ENCODE measurements at places on chromosomes 7 and 10. TPM values are rescaled to one million over a fixed set of nuclear protein-coding genes. Genes with fewer than 3 reads are reported as not detected.

DNA sequence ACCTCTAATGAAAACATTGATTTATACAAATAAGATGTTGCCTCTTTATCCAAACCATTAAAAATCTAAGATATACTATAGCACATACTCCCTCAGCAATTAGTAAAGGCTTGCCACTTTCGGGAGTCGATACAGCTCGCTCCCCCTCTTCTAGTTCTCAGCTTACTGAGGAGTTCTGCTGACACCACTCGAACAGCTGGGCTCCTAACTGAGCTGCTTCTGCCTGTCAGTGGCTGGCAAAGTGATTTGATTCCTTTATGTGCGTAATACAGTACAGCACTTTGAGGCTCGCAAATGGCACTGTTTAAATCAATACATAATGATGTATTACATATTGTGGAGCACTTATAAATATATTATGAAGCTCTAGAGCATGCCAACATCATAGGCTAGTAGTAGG, 241.8 kb downstream of the CREB5 start:
- H3K27me3 ChIP-seq = no peaks in the 10 kb centered on the region
- H3K36me3 ChIP-seq = no peaks in the 10 kb centered on the region
- no peak overlapping the region for H3K4me3 ChIP-seq

DNA sequence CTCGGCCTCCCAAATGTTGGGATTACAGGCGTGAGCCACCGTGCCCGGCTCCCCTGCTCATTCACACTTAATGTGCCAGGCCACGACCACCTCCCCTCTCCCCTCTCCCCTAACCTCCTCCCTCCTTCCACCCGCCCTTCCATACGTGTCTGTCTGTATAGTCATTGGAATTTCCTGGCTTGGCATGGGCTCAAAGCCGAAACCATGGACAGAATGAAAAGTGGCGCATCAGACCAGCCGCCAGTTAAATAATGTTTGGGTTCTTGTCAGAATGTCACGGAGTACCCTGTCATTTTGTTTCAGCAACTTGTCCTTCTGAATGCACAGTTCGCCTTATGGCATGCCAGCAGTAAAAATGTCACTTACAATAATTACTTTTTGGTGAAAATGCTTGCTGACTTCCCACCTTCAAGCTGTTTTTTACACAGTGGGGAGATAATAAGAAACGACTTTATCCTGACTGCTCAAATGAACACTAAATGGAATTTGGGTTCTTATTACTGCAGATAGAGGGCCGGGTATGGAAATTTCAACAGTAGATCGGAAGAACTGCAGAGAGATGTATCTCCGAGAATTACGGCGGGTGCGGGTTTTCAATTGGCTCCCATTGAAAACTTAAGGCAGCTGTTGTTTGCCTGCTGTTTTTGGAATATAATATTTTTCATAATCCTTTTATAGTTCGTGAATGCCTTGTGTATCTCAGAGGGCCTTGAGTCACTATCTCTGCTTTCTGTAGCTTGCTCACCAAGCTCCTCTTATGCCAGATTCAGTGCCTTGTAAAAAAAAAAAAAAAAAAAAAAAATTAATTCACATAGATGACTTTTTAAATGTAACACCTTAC, 65.5 kb upstream of the SH2B2 start:
- peak; percentile 72 for DNase-seq
- peak overlapping the region; percentile 80 for H3K27ac ChIP-seq
- no peaks in the 10 kb centered on the region for H3K27me3 ChIP-seq
- H3K36me3 ChIP-seq = peaks cover 6% of the 10 kb centered on the region
- H3K4me3 ChIP-seq = no peak overlapping the region
- peaks cover 35% of the 10 kb centered on the region for H3K4me1 ChIP-seq

GRCh38 chr7:4134204-4134603, 547.9 kb upstream of the FOXK1 start:
- no peak overlapping the region for H3K27ac ChIP-seq
- H3K4me3 ChIP-seq = no peak overlapping the region
- DNase-seq = peak; percentile 61
- no peaks in the 10 kb centered on the region for H3K4me1 ChIP-seq
- peaks cover 2% of the 10 kb centered on the region for H3K36me3 ChIP-seq
- no peaks in the 10 kb centered on the region for H3K27me3 ChIP-seq

DNA sequence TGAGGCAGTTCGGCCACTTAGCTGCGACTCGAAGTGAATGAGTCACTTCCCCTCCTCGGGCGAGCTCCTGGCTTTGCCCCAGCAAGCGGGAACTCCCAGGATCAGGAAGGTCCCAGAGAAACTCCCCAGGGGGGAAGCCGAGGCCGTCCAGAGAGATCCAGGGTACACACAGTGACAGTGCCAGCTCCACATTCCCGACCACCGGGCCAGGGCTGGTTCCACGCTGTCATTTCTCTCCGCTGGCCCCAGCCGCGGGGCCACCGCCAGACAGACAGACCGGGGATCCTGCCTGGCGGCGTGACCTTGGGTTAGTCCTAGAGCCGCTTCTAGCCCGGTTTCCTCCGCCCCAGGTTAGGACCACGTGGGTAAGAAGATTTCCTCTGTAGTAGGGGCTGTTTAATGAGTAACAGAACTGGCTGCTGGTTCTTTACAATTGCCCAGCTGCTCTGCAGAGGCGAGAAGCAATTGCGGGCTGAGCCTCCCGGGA, 463 bp upstream of the UPP1 start:
- DNase-seq = no peak
- H3K36me3 ChIP-seq = peaks cover 7% of the 10 kb centered on the region
- H3K27me3 ChIP-seq = no peaks in the 10 kb centered on the region
- peak overlapping the region; percentile 98 for H3K27ac ChIP-seq
- H3K4me1 ChIP-seq = peaks cover 84% of the 10 kb centered on the region

DNA sequence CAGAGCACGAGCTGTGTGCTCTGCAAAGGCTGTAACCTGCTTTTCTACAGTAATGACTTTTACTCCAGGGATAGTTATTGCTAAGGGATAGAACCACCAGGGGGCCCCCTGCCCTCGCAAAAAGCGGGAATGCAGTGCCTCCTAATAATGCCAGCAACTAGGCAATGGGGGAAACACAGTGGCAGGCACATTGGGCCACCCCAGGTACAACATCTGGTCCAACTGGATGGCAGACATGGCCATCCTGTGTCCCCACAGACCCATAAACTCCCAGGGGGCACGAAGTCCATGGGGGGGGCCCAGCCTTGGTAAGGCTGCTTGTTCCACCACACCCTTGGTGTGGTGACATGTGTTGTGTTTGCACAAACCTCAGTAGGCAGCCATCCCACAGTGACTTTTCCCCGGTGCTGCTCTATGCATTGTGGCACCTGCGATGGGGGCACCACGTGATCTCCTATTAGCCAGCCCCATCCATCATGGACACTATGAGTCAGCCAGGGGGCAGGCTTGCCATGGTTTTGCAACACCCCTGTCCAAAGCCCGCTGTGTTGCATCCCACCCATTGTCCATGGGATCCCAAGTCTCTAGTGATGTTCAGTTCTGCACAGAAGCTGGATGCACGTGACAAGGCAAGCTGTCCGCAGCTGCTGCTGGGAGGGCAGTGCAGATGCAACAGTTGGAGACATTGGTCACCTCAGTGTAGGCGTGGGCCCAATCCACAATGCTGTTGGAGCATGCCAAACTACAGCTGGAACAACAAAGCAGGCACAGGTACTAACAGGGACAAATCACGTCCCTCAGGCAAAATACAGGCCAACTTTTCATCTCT, 84.0 kb downstream of the ANLN start:
- H3K27ac ChIP-seq = no peak overlapping the region
- no peak overlapping the region for H3K4me3 ChIP-seq
- H3K4me1 ChIP-seq = peaks cover 24% of the 10 kb centered on the region
- no peaks in the 10 kb centered on the region for H3K36me3 ChIP-seq

DNA sequence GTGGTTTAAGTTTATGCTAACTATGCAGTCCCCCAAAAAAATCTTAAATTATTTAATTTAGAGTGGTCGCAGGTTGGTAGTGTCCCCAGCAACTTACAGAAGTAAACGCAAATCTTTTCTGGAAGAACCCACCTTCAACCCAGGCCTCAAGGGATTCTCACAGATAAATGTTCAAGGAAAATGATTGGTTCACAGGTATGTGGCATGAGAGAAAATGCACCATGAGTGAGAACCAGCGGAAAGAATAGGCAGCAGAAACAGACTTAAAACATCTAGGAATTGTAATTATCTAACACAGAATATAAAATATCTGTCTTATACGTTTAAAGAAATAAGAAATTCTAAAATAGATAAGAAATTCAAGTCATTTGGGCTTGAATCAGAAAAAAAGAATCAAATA, 2.7 kb upstream of the CPA5 start:
- H3K4me1 ChIP-seq = peaks cover 6% of the 10 kb centered on the region
- H3K27ac ChIP-seq = no peak overlapping the region
- H3K36me3 ChIP-seq = no peaks in the 10 kb centered on the region
- no peak overlapping the region for H3K4me3 ChIP-seq
- DNase-seq = no peak

DNA sequence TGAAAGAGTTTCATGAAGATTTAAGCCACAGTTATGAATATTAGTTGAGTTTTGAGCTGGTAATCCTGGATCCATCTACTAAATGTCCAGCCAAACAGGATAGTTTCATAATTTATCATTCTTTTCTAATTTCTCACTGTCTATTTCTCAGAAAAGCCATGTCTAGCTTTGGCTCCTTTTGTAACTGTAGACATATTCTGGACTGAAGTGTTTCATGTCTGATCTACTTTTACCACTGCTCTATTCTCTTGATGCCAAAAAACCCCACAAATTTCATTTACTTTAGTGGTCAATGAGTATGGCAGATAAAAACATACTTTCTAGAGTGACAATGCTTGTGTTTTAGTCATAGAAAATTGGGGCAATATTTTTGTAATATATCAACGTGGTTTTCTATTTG, 61.2 kb downstream of the ICA1 start:
- no peaks in the 10 kb centered on the region for H3K27me3 ChIP-seq

DNA sequence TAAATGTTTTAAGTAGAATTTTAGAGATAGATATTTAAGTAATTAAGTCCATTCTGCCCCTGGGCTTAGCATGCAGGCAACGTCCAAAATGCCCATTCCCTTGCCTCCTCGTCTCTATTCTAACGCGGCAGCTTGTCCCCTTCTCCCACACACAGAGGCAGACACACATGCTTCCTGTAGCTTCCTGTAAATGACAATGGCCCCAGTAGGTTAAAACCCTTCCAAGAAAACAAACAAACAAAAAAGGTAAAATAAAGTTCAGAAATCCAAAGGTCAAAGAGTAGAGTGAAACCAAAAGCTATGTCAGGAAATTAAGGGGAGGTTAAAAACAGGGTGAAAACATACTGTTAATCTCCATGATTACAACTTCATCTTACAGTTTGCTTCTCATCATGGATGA, 857.6 kb downstream of the GATA3 start:
- no peaks in the 10 kb centered on the region for H3K4me1 ChIP-seq
- H3K27ac ChIP-seq = no peak overlapping the region
- no peak for DNase-seq
- peaks cover 2% of the 10 kb centered on the region for H3K27me3 ChIP-seq
- no peaks in the 10 kb centered on the region for H3K36me3 ChIP-seq

GRCh38 chr7:129605960-129606614, 5.4 kb upstream of the NRF1 start:
- peaks cover 14% of the 10 kb centered on the region for H3K36me3 ChIP-seq
- no peak overlapping the region for H3K27ac ChIP-seq
- H3K4me1 ChIP-seq = peaks cover 14% of the 10 kb centered on the region
- DNase-seq = no peak
- H3K4me3 ChIP-seq = no peak overlapping the region
- H3K27me3 ChIP-seq = no peaks in the 10 kb centered on the region

GRCh38 chr10:112801004-112801403, 149.0 kb upstream of the TCF7L2 start:
- DNase-seq = no peak
- H3K27me3 ChIP-seq = no peaks in the 10 kb centered on the region
- no peak overlapping the region for H3K27ac ChIP-seq
- no peak overlapping the region for H3K4me3 ChIP-seq
- no peaks in the 10 kb centered on the region for H3K36me3 ChIP-seq
- peaks cover 2% of the 10 kb centered on the region for H3K4me1 ChIP-seq

GRCh38 chr10:76743169-76743568, 894.4 kb downstream of the KCNMA1 start:
- H3K36me3 ChIP-seq = no peaks in the 10 kb centered on the region
- no peak overlapping the region for H3K27ac ChIP-seq
- peaks cover 5% of the 10 kb centered on the region for H3K27me3 ChIP-seq
- H3K4me3 ChIP-seq = no peak overlapping the region

GRCh38 chr10:55233505-55233904, 432.5 kb upstream of the PCDH15 start:
- H3K36me3 ChIP-seq = no peaks in the 10 kb centered on the region
- no peaks in the 10 kb centered on the region for H3K4me1 ChIP-seq
- no peaks in the 10 kb centered on the region for H3K27me3 ChIP-seq
- no peak overlapping the region for H3K4me3 ChIP-seq

GRCh38 chr7:54823776-54824175, 64.8 kb upstream of the SEC61G start:
- H3K27me3 ChIP-seq = no peaks in the 10 kb centered on the region
- H3K36me3 ChIP-seq = no peaks in the 10 kb centered on the region
- H3K4me1 ChIP-seq = no peaks in the 10 kb centered on the region
- no peak overlapping the region for H3K27ac ChIP-seq
- DNase-seq = no peak

- H3K27me3 ChIP-seq = no peaks in the 10 kb centered on the region
- H3K4me3 ChIP-seq = no peak overlapping the region
- peak; percentile 32 for DNase-seq
- H3K27ac ChIP-seq = no peak overlapping the region
These were observed 19.0 kb downstream of the AQP1 start for GRCh38 chr7:30930621-30931020.

DNA sequence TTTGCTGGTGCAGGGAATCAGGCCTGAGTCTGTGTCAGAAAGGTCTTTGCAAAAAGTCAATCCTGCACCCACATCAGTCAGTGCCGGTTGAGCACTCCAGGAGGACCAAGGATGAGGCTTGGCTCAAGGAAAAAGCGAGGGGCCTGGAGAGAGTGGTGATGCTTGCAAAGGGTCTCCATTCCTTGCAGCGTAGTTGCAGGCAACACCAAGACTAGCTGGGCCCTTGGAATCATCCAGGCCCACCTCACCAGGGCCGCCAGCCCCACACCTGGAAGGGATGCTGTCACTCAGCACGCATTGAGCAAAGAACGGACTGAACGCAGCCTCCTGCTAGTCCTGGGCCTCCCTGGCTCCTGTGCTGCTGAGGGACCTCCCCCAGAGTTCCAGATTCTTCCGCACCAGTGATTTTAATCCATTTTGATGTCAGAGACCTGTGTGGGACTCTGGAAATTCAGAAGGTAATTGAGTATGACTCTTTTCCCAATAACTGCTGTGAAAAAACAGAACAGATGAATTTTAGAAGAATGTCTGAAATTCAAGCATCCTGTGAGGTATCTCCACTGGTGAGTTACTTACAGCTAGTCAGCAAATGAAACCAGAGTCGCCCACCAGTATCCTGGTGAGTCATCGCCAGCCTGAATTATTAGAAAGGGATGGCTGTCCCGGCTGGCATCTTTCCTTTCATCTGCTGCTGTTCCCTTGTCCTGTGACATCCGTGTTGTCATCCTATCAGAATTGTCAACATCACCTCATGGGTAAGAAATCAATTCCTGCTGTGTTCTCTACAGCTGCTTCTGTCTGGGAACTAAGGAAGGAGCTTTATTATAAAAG, 150.8 kb upstream of the NPS start:
- H3K4me3 ChIP-seq = no peak overlapping the region
- peaks cover 39% of the 10 kb centered on the region for H3K4me1 ChIP-seq
- H3K36me3 ChIP-seq = peaks cover 9% of the 10 kb centered on the region
- H3K27me3 ChIP-seq = no peaks in the 10 kb centered on the region
- no peak for DNase-seq

The ABCB1 gene
- not detected for total RNA-seq

The SIRT1 gene
- total RNA-seq = 17.1 TPM

The ODAD2 gene
- total RNA-seq = 1.1 TPM

The NRG3 gene
- total RNA-seq = not detected

The HOXA10 gene
- total RNA-seq = 0.12 TPM

The ATRNL1 gene
- 66.0 TPM for total RNA-seq

The POMZP3 gene
- 7.6 TPM for total RNA-seq

Data from chondrocyte (in vitro differentiated cells).